ENCODE measurements at places on chromosomes 7 and 10. TPM values are rescaled to one million over a fixed set of nuclear protein-coding genes. Genes with fewer than 3 reads are reported as not detected.

GRCh38 chr7:13727279-13727678 is 262.2 kb downstream of the ETV1 start:
- no peak for DNase-seq

DNA sequence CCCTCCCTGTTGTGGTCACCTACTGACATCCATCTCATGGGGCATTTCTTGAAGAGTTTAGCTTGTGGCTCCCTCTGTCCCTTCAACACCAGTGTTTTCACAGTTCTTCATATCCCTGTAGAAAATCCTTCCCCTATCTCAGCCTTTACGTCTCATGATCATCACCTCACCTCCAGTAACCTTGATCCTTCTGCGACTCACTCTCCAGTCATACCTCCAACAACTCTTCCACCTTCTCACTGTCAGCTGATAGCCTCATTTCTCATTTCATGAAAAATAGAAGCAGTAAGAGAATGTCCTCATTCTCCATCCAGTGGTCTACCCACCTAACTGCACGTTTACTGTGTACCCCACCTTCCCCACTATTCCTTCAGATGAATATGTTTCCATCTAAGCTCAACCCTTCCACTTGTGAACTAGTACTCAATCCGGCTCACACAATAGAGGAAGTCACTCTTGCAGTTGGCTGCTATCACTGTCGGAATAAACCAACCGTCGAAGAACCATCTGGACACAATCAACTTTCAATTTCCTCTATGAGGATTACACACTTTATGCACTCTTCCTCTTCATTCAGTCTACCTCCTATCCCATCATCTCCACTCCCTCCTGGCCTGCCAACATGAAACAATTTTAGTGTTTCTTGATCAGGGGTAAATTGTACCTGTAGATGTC is 256.0 kb downstream of the AHR start:
- no peak for DNase-seq

GRCh38 chr10:4822208-4822607 is 3.8 kb upstream of the AKR1E2 start:
- DNase-seq = no peak

- DNase-seq = no peak
Measured at GRCh38 chr7:139915864-139916716, 87.0 kb downstream of the TBXAS1 start.

DNA sequence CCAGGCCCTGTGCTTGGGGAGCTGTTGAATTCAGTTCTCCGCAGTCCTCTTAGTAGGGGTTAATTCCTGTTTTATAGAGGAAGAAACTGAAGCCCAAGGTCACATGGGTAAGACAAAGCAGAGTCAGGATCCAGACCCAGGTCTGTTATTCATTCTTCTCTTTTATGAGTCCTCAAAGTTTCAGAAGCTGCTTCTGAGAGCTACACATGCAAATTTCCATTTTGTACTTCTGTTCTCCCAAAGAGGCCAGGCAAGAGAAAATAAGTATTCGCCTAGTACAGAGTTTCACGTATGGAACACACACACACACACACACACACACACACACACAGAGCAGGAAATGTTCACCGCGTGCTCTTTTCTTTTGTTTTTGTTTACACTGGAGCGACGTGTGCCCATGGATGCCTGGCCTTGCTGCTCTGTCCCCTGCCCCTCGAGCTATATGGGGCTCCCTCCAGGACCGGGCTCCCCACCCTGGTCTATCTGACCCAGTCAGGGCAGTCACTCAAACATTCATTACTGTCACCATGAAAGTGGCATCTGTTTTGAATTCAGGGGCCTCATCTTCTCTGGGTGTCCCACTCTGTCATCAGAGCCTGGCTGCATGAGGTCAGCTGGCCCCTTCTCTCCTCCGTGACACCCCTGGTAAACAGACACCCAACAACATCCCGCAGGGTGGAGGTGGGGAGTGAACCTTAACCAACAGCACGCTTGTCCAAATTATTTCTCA is 84.4 kb downstream of the TNS3 start:
- DNase-seq = no peak

- DNase-seq = no peak
Measured at GRCh38 chr10:85284778-85285770, 956.7 kb downstream of the CCSER2 start.

- no peak for DNase-seq
Measured at GRCh38 chr7:41503438-41503837, 199.5 kb downstream of the INHBA start.

- no peak for DNase-seq
Measured at GRCh38 chr10:109891105-109891504, 32.2 kb downstream of the XPNPEP1 start.

ABLIM1 gene
- 140 TPM for total RNA-seq

ANKRD16 gene
- total RNA-seq = 10.0 TPM

FAM131B gene
- total RNA-seq = 2.6 TPM

NUDT13 gene
- total RNA-seq = 2.2 TPM
